Breast epithelium (tissue), 4 donors: ENCODE measurements at places on chromosomes 5 and 9.

GRCh38 chr5:135596157-135596763, 17.5 kb upstream of the CXCL14 start:
- H3K27ac ChIP-seq = no peak overlapping the region
- H3K4me3 ChIP-seq = no peak overlapping the region
- no peaks in the 10 kb centered on the region for H3K36me3 ChIP-seq
- H3K4me1 ChIP-seq = no peaks in the 10 kb centered on the region
- H3K27me3 ChIP-seq = no peaks in the 10 kb centered on the region

DNA sequence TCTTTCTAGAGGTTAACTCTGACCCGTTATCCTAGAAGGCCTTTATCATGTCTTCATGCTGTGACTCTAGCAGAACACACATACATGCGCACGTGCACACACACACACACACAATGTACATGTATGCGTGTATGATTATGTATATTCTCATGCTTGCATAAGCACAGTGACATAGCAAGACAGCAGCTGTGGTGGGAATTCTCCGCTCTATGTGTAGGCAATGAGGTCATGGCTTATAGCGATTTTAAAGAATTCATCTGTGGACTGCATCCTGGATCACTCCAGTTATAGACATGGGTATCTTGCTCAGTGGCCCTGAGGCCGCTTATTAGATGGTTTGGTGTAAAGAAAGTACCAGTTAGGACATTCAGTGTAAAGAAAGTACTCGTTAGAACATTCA, 106.2 kb downstream of the FBXL7 start:
- DNase-seq = no peak
- H3K4me1 ChIP-seq = no peaks in the 10 kb centered on the region
- no peak overlapping the region for H3K4me3 ChIP-seq
- peak overlapping the region; percentile 32 for H3K27ac ChIP-seq

- H3K36me3 ChIP-seq = no peaks in the 10 kb centered on the region
- H3K27me3 ChIP-seq = no peaks in the 10 kb centered on the region
- no peak for DNase-seq
Measured at GRCh38 chr9:135248111-135248510, 160.6 kb downstream of the OLFM1 start.

DNA sequence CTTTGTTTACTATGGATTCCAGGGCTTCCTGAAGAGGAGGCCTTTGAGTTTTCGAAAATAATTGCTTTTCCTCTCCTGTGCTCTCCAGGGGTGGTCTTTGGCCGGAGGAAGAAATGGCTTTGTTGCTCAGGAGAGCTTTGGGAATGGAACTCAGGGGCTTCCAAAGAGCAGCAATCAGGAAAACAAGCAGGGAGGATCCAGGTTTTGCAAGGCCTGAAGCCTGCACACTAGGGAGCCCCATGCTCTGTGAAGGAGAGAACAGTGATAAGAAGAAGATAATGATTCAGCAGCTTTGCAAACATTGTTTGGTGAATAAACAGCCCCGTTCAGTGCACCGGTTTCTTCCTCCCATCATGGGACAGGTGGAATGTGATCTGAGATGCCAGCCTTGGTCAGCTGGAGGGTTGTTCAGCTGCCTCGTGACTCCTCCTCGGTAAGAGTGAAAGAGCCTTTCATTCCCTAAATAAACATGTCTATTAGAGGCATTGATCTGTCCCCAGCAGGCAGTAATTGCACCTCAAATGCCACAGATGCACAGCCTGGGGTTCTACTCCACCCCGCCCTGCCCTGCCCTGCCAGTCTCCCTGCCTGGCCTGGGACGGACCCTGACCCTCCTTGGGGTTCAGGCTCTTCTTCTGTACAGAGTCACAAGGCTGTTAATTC, 11.5 kb upstream of the ALDH1B1 start:
- H3K27ac ChIP-seq = peak overlapping the region; percentile 25
- H3K27me3 ChIP-seq = no peaks in the 10 kb centered on the region
- H3K4me3 ChIP-seq = no peak overlapping the region
- no peaks in the 10 kb centered on the region for H3K4me1 ChIP-seq

- H3K27me3 ChIP-seq = peaks cover 8% of the 10 kb centered on the region
- no peak overlapping the region for H3K4me3 ChIP-seq
- DNase-seq = no peak
- H3K27ac ChIP-seq = no peak overlapping the region
- no peaks in the 10 kb centered on the region for H3K36me3 ChIP-seq
Measured at GRCh38 chr5:135843571-135844337, 9.3 kb downstream of the SLC25A48 start.

DNA sequence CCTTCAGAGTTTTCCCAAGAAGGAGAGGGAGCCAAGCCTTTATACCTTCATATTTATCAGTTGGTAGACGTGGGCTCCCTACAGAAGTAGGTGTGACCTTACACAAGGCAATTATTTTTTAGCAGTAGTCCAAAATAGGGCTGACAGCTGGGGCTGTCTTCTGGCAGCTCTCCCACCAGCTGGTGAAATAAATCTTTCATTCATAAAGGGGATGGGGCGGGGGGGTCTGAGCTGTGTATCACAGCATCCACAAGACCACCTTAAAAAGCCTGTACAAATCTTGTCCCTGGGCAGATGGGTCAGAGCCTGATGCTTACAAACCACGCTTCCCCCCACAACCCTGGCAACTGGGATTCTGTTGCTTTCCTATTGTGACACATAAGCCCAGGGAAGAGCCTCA, 19.7 kb downstream of the CSF2 start:
- H3K27me3 ChIP-seq = no peaks in the 10 kb centered on the region
- H3K27ac ChIP-seq = no peak overlapping the region
- no peak for DNase-seq
- no peaks in the 10 kb centered on the region for H3K4me1 ChIP-seq
- no peaks in the 10 kb centered on the region for H3K36me3 ChIP-seq

DNA sequence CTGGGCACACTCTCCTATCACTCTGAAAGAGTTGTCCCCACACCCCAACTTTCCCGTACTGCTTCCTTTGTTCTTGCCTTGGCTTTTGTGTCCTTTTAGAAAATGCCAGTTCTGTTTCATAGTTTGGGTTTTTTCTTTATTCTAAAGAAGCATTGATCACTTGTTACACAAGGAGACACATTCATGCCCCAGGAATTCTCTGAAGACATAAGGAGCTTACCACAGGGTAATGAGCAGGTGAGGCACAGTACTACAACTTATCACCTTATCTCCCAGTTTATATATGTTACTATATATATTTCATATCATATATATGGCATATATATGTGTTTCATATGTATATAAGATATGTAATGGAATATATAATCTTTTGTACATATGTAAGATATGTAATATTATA, 6.5 kb upstream of the SSBP2 start:
- H3K4me3 ChIP-seq = no peak overlapping the region
- H3K4me1 ChIP-seq = peaks cover 18% of the 10 kb centered on the region
- peak overlapping the region; percentile 99 for H3K27ac ChIP-seq
- H3K36me3 ChIP-seq = no peaks in the 10 kb centered on the region

- H3K36me3 ChIP-seq = no peaks in the 10 kb centered on the region
- DNase-seq = no peak
- H3K27ac ChIP-seq = no peak overlapping the region
Measured at GRCh38 chr5:127571314-127572131, 54.1 kb downstream of the PRRC1 start.

GRCh38 chr9:93094658-93095204, 1.3 kb upstream of the CARD19 start:
- H3K27me3 ChIP-seq = no peaks in the 10 kb centered on the region
- peak; percentile 59 for DNase-seq
- peaks cover 33% of the 10 kb centered on the region for H3K4me1 ChIP-seq

DNA sequence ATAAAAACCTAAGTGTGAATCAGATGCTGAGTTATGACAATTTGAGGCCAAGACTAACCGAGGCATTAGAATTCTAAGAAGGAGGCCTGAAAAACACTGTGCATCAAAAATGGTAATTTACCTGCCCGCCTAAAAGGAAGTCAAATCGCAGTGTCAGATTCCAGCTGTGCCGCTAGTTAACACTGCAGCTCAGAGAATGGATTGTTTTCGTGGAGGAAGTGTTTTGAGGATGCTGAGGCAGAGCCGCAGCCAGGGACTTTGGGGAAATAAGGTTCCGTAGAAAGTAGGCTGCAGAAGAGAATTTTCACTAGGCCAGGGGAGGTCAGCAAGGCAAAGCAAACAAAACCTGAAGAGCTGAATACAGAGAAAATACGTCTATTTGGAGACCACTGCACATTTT, 226.4 kb upstream of the ISL1 start:
- H3K4me1 ChIP-seq = no peaks in the 10 kb centered on the region
- H3K27me3 ChIP-seq = no peaks in the 10 kb centered on the region
- H3K27ac ChIP-seq = no peak overlapping the region
- H3K4me3 ChIP-seq = no peak overlapping the region
